ENCODE measurements at places on chromosomes 7 and 10. TPM values are rescaled to one million over a fixed set of nuclear protein-coding genes. Genes with fewer than 3 reads are reported as not detected.

The LEP gene
- total RNA-seq: not detected

The HTR5A gene
- total RNA-seq: not detected

The DDIT4 gene
- total RNA-seq: 62.5 TPM

The JCAD gene
- total RNA-seq: 20.4 TPM

The TMEM225B gene
- total RNA-seq: 2.5 TPM

The ANKRD30A gene
- total RNA-seq: not detected

The ABCF2 gene
- 46.2 TPM for total RNA-seq

The MPP7 gene
- total RNA-seq: 10.6 TPM

The TCTN3 gene
- total RNA-seq: 45.7 TPM

DNA sequence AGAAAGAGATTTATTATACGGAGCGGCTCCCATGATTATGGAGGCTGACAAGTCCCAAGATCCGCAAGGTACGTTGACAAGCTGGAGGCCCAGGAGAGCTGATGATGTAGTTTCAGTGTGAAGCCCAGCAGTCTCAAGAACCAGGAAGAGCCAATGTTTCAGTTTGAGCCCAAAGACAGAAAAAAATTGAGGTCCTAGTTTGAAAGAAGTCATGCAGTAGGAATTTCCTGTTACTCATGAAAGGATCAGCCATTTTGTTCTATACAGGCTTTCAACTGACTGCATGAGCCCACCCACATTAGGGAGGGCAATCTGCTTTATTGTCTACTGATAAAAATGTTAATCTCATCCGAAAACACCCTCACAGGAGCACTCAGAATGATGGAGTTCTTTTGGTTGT, 51.5 kb downstream of the CCDC71L start:
- no peak overlapping the region for H3K4me3 ChIP-seq
- DNase-seq: no peak
- H3K27ac ChIP-seq: no peak overlapping the region
- no peaks in the 10 kb centered on the region for H3K36me3 ChIP-seq
- H3K4me1 ChIP-seq: peaks cover 33% of the 10 kb centered on the region

- no peaks in the 10 kb centered on the region for H3K4me1 ChIP-seq
- no peaks in the 10 kb centered on the region for H3K27me3 ChIP-seq
- H3K36me3 ChIP-seq: peaks cover 19% of the 10 kb centered on the region
- H3K27ac ChIP-seq: no peak overlapping the region
Observed at GRCh38 chr7:4085937-4086691, 596.0 kb upstream of the FOXK1 start.

DNA sequence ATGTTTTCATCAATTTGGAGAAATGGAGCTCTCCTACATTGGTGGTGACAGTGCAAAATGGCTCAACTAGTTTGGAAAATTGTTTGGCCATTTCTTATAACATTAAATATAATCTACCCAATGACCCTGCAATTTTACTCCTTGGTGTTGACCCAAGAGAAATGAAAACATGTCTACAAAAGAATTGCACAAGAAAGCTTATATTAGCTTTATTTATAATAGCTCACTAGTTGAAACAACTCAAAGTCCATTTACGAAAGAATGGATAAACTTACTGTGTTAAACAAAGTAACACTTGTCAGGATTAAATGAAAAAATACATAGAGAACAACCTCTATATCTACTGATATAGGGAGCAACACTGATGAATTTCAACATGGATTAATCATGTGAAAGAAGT, 539.9 kb downstream of the DNAJB9 start:
- no peaks in the 10 kb centered on the region for H3K4me1 ChIP-seq
- H3K27ac ChIP-seq: no peak overlapping the region
- no peaks in the 10 kb centered on the region for H3K36me3 ChIP-seq
- H3K27me3 ChIP-seq: no peaks in the 10 kb centered on the region

GRCh38 chr10:8056871-8057331, 2.4 kb downstream of the GATA3 start:
- H3K27me3 ChIP-seq: peaks cover 17% of the 10 kb centered on the region
- peaks cover 11% of the 10 kb centered on the region for H3K36me3 ChIP-seq
- peaks cover 73% of the 10 kb centered on the region for H3K4me1 ChIP-seq
- H3K27ac ChIP-seq: peak overlapping the region; percentile 97

- H3K27ac ChIP-seq: no peak overlapping the region
- peaks cover 16% of the 10 kb centered on the region for H3K4me1 ChIP-seq
Observed at GRCh38 chr10:3976171-3976570, 191.2 kb upstream of the KLF6 start.

DNA sequence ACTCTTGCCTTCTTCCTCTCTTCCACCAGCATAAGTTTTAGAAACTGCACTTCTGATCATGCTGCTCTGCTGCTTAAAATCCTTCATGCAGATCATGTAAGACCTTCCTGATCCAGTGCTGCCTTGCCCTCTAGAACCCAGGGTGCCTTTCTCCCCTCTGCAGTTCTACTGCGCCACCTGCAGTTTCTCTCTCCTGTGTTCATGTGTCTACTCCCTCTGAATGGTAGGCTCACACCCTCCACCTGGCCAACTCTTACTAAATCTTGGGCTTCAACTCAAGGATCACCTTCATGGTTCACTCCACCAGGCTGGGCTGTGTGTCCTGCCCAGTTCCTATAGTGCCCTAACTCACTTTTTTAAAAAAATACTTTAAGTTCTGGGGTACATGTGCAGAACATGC, 174.6 kb upstream of the ITGB1 start:
- no peaks in the 10 kb centered on the region for H3K36me3 ChIP-seq
- H3K27me3 ChIP-seq: no peaks in the 10 kb centered on the region
- no peak overlapping the region for H3K4me3 ChIP-seq

DNA sequence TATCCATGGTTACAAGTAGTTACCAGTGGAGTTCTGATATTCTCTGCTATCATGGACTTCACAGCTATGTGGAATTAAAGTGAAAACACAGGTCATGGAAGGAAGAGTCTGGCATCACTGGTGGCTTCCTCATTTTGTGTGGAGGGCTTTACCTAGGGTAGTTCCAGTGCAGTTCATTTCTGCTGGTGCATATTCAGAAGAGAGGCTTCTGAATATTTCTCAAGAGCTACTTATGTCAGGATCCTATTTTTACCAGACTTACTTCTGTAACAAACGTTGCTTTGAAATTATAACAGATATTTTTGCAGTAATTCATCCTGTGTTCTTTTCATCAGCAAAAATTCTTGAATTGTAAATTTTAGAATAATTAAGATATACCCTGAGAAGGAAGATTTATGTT, 236.5 kb upstream of the NPSR1 start:
- H3K27me3 ChIP-seq: no peaks in the 10 kb centered on the region
- H3K4me1 ChIP-seq: no peaks in the 10 kb centered on the region
- H3K36me3 ChIP-seq: no peaks in the 10 kb centered on the region
- DNase-seq: no peak

DNA sequence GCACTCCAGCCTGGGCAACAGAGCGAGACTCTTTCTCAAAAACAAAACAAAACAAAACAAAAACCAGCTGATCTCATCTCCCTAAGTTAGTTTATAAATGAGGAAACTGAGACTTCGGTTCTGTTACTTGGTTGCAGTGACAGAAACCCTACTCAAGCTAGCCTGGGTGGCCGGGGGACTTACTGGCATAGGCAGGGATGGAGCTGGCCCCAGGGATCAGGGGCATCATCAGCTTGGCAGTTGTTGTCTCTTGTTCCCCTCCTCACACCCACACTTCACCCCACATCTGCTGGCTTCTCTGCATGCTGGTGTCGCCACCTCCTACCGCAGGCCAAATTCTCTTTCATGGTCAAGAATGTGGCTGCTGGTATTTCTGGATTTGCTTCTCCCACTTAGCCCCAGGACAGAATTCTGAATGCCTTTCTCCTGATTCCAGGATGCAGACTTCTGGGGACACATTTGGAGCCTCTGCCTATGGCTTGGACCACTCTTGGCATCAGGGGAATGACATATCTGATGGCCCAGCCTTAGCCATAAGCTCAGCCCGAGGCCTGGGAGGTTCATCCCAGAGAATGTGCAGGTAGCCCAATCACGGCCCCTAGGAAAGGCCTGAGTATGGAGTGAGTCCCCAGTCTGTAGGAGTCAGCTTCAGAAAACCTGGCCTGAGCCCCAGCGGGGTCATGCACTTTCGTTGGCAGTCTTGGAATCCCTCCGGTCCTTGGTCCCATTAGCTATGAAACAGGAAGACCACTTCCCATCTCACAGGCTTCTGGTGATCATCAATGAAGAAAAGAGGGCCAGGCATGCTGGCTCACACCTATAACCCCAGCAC, 41.6 kb upstream of the CTBP2 start:
- H3K4me3 ChIP-seq: no peak overlapping the region
- H3K27ac ChIP-seq: no peak overlapping the region
- no peak for DNase-seq
- H3K27me3 ChIP-seq: no peaks in the 10 kb centered on the region
- H3K4me1 ChIP-seq: peaks cover 6% of the 10 kb centered on the region
- H3K36me3 ChIP-seq: no peaks in the 10 kb centered on the region

- H3K4me3 ChIP-seq: no peak overlapping the region
- H3K4me1 ChIP-seq: peaks cover 7% of the 10 kb centered on the region
- DNase-seq: no peak
- no peaks in the 10 kb centered on the region for H3K36me3 ChIP-seq
Observed at GRCh38 chr10:132510174-132510611, 27.4 kb upstream of the INPP5A start.

- H3K27ac ChIP-seq: no peak overlapping the region
- H3K27me3 ChIP-seq: peaks cover 35% of the 10 kb centered on the region
- no peak overlapping the region for H3K4me3 ChIP-seq
- H3K36me3 ChIP-seq: no peaks in the 10 kb centered on the region
- H3K4me1 ChIP-seq: peaks cover 25% of the 10 kb centered on the region
Observed at GRCh38 chr10:50929670-50930069, 44.2 kb upstream of the A1CF start.

- peaks cover 40% of the 10 kb centered on the region for H3K4me1 ChIP-seq
- no peaks in the 10 kb centered on the region for H3K27me3 ChIP-seq
- peak overlapping the region; percentile 98 for H3K4me3 ChIP-seq
Observed at GRCh38 chr10:75111907-75112679, 637 bp downstream of the SAMD8 start.

GRCh38 chr7:34041707-34042106, 136.4 kb downstream of the BMPER start:
- no peaks in the 10 kb centered on the region for H3K36me3 ChIP-seq
- H3K27me3 ChIP-seq: no peaks in the 10 kb centered on the region
- H3K4me3 ChIP-seq: no peak overlapping the region
- DNase-seq: no peak
- peaks cover 9% of the 10 kb centered on the region for H3K4me1 ChIP-seq

DNA sequence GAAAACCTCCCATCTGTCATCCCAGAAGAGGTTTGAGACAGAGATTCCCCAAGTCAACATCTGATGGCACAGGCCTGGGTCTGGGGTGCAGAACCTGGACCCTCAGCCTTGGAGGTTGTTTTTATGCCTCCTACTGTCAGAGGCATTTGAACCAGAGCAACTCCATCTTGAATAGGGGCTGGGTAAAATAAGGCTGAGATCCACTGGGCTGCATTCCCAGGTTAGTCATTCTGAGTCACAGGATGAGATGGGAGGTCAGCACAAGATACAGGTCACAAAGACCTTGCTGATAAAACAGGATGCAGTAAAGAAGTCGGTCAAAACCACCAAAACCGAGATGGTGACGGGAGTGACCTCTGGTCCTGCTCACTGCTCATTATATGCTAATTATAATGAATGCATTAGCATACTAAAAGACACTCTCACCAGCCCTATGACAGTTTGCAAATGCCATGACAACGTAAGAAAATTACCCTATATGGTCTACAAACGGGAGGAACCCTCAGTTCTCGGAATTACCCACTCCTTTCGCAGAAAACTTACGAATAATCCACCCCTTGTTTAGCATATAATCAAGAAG, 92.0 kb downstream of the ITGA8 start:
- H3K27me3 ChIP-seq: peaks cover 3% of the 10 kb centered on the region
- no peak overlapping the region for H3K4me3 ChIP-seq
- no peaks in the 10 kb centered on the region for H3K36me3 ChIP-seq
- H3K4me1 ChIP-seq: peaks cover 12% of the 10 kb centered on the region
- H3K27ac ChIP-seq: no peak overlapping the region

GRCh38 chr7:120993553-120994191, 5.2 kb downstream of the CPED1 start:
- H3K36me3 ChIP-seq: no peaks in the 10 kb centered on the region
- H3K4me3 ChIP-seq: peak overlapping the region; percentile 9
- no peak for DNase-seq
- H3K4me1 ChIP-seq: peaks cover 44% of the 10 kb centered on the region
- peaks cover 29% of the 10 kb centered on the region for H3K27me3 ChIP-seq

DNA sequence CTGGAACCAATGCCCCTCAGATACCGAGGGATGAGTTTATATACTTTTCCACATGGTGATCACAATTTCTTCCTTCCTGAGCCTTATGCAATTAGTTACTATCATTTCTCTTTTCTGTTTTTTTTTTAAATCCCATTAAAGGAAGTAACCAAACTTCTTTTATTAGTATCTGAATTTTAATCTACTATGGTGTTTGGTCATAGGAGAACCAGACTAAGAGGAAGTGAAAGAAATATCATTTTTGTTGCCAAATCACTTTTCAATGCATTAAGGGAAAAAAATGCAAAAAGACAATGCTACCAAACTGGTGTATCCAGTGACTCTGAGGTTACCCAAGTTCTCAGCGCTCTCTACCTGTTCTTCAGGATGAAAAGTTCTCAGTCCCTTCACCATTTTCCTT, 167.7 kb downstream of the NXPH1 start:
- H3K27ac ChIP-seq: no peak overlapping the region
- H3K4me1 ChIP-seq: no peaks in the 10 kb centered on the region
- no peaks in the 10 kb centered on the region for H3K36me3 ChIP-seq
- no peaks in the 10 kb centered on the region for H3K27me3 ChIP-seq
- H3K4me3 ChIP-seq: no peak overlapping the region

- no peak overlapping the region for H3K27ac ChIP-seq
- no peaks in the 10 kb centered on the region for H3K36me3 ChIP-seq
- no peak overlapping the region for H3K4me3 ChIP-seq
- no peak for DNase-seq
Observed at GRCh38 chr7:158029509-158029908, 558.1 kb downstream of the PTPRN2 start.

GRCh38 chr10:52674474-52674873, 98.1 kb downstream of the MBL2 start:
- H3K4me3 ChIP-seq: no peak overlapping the region
- H3K4me1 ChIP-seq: peaks cover 11% of the 10 kb centered on the region
- DNase-seq: no peak
- no peaks in the 10 kb centered on the region for H3K36me3 ChIP-seq

GRCh38 chr7:101586078-101586905, 42.8 kb downstream of the MYL10 start:
- no peak for DNase-seq
- peaks cover 18% of the 10 kb centered on the region for H3K27me3 ChIP-seq
- H3K4me1 ChIP-seq: peaks cover 55% of the 10 kb centered on the region
- no peaks in the 10 kb centered on the region for H3K36me3 ChIP-seq
- H3K4me3 ChIP-seq: no peak overlapping the region

- no peak for DNase-seq
- no peaks in the 10 kb centered on the region for H3K27me3 ChIP-seq
- no peaks in the 10 kb centered on the region for H3K36me3 ChIP-seq
- H3K27ac ChIP-seq: no peak overlapping the region
- H3K4me3 ChIP-seq: no peak overlapping the region
Observed at GRCh38 chr10:33073641-33074415, 115.8 kb upstream of the ITGB1 start.

DNA sequence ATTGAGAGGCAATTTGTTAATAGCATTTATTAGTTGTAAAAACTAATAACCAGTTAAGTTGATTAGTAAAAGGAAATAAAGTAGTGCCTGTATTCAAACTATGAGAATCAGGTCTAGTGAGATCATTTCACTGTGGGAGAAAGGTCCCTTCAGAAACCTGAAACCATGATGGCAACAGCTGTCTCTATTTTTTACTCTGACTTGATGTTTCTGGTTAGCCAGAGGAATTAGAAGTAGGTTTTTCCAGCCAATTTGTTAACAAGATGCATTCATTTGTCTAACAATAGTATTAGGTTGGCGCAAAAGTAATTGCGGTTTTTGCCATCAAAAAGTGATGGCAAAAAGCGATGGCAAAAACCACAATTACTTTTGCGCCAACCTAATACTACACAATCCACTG, 272.2 kb upstream of the YAE1 start:
- DNase-seq: no peak
- no peaks in the 10 kb centered on the region for H3K4me1 ChIP-seq
- H3K27ac ChIP-seq: no peak overlapping the region
- peaks cover 7% of the 10 kb centered on the region for H3K27me3 ChIP-seq
- H3K36me3 ChIP-seq: no peaks in the 10 kb centered on the region

All from mesothelial cell of epicardium (in vitro differentiated cells).